ENCODE measurements at places on chromosomes 4 and X.

- no peak for DNase-seq
Measured at GRCh38 chr4:94413085-94413840, 38.5 kb upstream of the PDLIM5 start.

GRCh38 chrX:142089193-142089592 is 115.9 kb downstream of the MAGEC2 start:
- peak; percentile 1 for DNase-seq

DNA sequence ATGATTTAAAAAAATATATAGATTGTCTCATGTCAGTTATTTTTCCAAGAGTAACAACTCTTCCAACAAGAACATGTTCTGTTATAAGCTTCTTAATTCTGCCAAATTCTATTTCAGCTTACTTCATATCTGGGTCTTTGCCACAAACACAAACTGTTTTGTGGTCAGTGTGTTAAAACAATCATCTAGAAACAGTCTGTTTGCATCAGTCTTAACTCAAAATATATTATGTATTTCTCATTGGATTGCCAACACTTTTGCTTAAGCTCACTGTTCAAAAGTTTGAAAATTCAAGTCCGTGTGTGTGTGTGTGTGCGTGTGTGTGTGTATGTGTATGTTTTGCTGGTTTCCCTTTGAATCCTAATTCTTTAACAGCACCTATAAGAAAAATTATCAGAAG is 752.3 kb upstream of the NDST4 start:
- DNase-seq: no peak

DNA sequence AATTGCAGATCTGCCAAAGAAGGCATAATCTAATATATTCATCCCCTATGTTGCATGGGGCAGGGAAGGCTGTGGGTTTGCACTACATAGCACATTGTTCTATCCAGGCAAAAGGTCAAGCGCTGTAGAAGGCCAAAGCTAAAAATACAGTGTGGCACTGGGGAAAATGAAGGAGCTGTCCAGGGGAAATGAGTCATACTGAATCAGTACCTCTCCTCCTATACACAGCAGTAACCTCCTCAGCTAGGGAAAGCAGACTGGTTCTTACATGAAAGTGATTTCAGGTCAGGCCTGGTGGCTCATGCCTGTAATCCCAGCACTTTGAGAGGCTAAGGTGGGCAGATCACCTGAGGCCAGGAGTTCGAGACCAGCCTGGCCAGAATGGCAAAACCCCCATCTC is 31.0 kb upstream of the SLC25A4 start:
- peak; percentile 86 for DNase-seq

GRCh38 chr4:8318509-8318908 is 49.0 kb downstream of the HTRA3 start:
- DNase-seq: no peak

- DNase-seq: no peak
Measured at GRCh38 chr4:169282429-169283113, 11.8 kb upstream of the SH3RF1 start.

GRCh38 chr4:8724436-8725070 is 132.0 kb downstream of the CPZ start:
- DNase-seq: no peak

DNA sequence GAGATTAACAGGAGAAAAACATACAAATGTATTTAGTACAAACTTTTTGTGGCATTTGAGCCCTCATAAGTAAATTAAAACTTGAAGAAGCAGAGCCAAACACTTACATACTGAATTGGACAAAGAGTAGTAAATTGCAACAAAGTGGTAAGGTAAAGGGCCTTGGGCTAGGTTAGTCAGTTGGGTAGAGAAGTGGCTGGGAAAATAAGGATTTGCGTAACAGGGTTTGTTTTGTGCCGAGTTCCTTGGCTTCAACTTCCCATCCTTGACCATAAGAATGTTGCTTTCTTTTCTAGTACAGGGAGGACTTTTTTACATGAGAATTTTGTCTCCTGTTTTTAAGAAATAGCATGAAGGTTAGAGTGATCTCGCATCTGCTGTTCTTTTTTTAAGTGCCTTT is 33.3 kb upstream of the DSPP start:
- no peak for DNase-seq

- no peak for DNase-seq
Measured at GRCh38 chr4:143486314-143486713, 27.2 kb upstream of the SMARCA5 start.

- no peak for DNase-seq
Measured at GRCh38 chr4:85854546-85854945, 379.6 kb downstream of the ARHGAP24 start.

DNA sequence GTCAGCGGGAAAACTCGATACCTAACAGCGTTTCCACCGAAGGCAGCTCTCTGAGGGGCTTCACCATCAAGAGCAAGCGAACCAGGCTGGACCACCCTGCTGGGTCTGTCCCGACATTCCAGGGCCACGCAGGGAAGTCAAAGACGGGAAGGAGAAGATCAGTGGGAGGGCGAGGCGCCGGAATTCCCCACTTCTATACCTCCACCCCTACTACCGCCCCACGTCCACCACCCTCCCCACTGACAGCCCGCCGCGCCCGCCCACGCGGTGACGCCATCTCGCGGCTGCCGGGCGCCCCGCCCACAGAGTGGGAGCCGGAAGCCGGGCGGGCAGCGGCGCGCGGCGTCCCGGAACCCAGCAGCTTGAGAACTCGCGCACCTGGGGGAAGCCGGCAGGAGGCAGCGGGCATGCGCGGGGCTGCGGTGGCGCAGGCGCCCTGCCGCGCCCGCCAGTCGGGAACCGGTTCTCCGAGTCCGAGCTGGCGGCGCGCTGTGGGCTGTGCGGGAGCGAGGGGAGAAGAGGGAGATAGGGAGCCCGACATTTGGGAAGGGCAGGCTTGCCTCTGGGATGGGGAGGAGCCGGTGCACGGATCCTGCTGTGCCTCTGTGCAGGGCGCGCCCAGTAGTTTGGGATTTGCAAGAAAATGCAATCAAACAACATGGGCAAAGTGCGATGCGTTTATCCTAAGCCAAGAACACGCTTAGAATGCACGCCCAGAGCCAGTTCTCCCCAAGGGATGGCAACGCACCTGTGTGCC is 3.2 kb upstream of the STIM2 start:
- peak; percentile 93 for DNase-seq

- no peak for DNase-seq
Measured at GRCh38 chrX:53004038-53004437, 44.6 kb upstream of the GPR173 start.

GRCh38 chrX:144791298-144791697 is 456.0 kb upstream of the SPANXN1 start:
- no peak for DNase-seq

DNA sequence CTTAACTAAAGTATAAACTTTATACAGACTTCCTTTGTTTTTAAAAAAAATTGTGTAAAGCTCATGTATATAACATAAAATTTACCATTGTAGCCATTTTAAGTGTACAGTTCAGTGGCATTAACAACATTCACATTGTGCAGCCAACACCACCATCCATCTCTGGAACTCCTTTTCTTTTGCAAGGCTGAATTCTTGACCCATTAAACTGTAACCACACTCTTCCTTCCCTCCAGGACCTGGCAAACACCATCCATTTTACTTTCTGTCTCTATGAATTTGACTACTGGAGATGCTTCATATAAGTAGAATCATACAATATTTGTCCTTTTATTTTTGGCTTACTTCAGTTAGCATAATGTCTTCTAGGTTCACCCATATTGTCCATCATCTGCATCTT is 104.7 kb downstream of the RASL11B start:
- DNase-seq: no peak

Measured in AG08396 (cell line).